Myocyte (in vitro differentiated cells): ENCODE measurements at places on chromosomes 13 and 19. TPM values are rescaled to one million over a fixed set of nuclear protein-coding genes. Genes with fewer than 3 reads are reported as not detected.

- DNase-seq: no peak
Observed at GRCh38 chr19:12052091-12052496, 667 bp downstream of the ZNF878 start.

DNA sequence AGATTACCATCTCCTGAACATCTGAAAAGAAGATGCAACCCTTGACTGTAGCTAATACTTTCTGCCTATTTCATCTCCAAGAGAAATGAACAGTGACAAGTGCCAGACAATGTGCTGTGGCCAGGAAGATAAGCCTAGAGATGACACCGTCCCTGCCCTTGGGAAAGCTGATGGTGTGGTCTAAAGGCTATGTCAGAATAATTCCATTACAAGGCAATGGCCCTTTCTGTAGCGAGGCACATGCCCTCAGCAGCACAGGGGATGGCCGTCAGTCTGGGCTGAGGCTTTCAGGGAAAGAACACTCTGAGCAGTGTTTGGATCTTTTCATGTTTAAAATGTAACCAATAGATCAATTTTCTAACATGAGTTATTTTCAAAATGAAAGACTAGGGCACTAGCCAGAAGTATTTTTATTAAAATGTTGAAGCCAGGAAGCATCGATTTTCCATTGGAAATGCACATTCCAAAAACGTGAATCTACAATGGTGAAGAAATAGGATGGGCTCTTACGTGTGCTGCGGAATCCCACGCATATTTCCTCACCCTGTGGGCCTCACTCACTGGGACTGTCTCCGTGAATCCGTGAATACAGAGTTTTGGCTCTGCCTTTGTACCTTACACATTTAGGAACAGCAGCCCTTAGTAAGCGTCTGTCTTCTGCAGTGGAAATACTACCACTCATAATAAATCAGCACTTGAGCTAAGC is 22.0 kb downstream of the COL4A1 start:
- DNase-seq: no peak

GRCh38 chr19:43423779-43424178 is 9.1 kb downstream of the TEX101 start:
- DNase-seq: no peak

- no peak for DNase-seq
Observed at GRCh38 chr19:954672-955494, 29.0 kb downstream of the ARID3A start.

The IL17D gene
- 6.4 and 6.9 TPM in 2 replicates for total RNA-seq

The SHD gene
- total RNA-seq: 839 and 1,129 TPM in 2 replicates
